ENCODE measurements at places on chromosomes 1 and 21. TPM values are rescaled to one million over a fixed set of nuclear protein-coding genes. Genes with fewer than 3 reads are reported as not detected.

Gene MAP3K21
- total RNA-seq: 0.18 TPM

- DNase-seq: no peak
Measured at GRCh38 chr1:106780066-106780465, 276.4 kb upstream of the PRMT6 start.

Gene KIF17
- total RNA-seq: 4.5 TPM

DNA sequence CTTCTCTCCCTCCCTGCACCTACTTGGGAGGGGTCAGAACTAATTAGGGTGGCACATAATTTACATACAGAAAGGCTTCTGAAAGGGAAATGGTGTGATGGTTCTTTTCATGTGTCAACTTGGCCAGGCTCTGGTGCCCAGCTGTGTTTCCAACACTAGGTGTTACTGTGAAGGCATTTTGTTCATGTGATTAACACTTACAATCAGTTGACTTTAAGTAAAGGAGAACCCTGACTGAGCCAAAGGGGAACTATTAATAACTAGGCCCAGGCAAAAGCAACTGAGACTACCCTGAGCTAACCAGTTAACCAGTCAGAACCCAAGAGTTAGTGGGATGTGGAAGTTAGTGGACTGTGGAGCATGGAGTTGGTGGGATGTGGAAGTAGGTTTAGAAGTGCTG lies 114.9 kb downstream of the SEC16B start:
- no peak for DNase-seq

DNA sequence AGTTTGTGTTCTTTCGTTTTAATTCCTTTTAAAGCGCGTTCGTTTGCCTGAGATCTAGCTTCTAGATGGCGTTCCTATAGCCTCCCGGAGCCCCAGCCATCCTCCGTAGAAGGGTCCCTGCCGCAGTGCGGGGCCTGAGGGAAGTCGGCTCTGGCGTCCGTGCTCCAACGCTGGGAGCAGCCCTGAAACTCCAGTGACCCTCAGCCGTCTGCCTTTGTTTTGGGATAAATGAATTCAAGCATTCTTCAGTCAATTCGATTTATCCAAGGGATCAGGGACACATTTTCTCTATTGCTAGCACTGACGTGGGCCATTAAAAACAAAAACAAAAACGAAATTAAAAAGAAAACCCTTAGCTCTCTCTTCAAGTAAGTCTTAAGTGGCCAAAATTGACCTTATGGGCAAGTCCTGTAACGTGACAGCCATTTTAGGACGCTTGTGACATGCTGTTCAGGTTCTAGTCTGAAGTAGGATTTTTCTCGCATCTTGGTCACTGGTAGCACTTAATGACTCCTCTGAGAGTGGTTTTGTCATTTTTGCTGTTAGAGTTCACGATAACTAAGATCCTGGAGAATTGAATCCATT lies 742 bp upstream of the HSPA13 start:
- peak; percentile 5 for DNase-seq

Gene EXTL2
- 27.6 TPM for total RNA-seq

GRCh38 chr1:206864939-206865671 lies at the start of gene IL20:
TSS of gene IL20 (plus strand) at chr1:206865623. CDS start at chr1:206865853, 230 bp downstream.
- DNase-seq: peak; percentile 80

GRCh38 chr1:201937624-201938213 lies 8.6 kb downstream of the LMOD1 start:
- DNase-seq: peak; percentile 93

DNA sequence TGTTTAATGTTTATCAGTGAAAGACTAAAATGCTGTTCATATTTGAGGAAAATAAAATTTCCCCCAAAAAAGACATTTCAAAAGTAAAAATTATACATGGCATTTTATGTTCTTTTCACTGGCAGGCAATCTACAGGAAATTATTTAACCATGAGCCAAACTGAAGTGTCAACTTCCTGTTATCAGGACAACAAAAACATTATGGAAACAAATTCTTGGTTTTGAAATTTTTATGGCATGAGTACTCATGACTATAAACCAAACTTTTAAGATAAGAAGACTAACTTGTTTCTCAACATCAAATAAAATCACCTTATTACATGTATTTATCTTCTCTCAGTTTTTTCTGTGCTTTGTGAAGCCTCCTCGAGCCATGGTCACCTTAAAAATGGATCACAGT lies 698.6 kb downstream of the LTN1 start:
- DNase-seq: peak; percentile 72

Gene LAMTOR2
- total RNA-seq: 50.0 TPM

- DNase-seq: peak; percentile 71
Measured at GRCh38 chr1:112540226-112540794, 31.5 kb downstream of the WNT2B start.

DNA sequence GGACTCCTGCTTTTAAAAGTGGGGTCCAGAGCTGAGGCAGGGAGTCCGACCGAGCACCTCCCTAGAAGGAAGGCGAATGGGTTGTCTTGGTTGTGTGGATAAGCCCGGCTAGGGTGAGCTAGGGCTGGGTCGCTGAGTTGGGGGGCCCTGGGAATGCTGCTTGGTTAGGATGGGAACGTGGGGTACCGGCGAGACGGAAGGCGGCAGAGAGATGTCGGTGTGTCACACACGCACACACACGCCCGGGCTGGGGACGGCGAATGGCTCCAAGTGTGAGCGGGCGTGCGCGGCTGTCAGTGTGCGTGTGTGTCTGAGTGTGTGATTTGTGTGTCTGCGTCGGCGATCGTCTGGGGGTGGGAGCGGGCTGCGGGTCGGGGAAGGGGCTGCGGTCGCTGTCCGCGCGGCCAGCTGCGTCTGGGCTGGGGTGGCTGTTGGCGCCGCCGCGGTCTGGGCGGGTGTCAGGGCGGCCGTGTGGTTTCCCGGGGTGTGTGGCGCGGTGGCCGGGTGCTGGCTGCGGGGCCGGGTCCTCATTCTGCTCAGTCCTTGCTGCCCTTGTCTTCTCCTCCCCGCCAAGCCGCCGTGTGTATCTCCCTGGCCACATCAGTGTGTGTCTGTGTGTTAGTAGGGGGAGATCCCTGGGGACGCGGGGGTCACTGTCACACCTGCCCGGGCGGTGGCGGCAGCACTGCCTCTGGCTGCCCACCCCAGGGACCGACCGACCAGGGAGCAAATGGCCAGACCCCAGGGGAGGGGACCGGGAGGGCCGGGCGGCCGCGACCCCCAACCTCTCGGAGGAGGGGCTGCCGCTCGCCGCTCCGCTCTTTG lies 1.1 kb downstream of the EFNA3 start:
- DNase-seq: no peak

Gene PHACTR4
- 7.5 TPM for total RNA-seq

GRCh38 chr1:67755160-67755559 lies 70.2 kb downstream of the GADD45A start:
- no peak for DNase-seq

DNA sequence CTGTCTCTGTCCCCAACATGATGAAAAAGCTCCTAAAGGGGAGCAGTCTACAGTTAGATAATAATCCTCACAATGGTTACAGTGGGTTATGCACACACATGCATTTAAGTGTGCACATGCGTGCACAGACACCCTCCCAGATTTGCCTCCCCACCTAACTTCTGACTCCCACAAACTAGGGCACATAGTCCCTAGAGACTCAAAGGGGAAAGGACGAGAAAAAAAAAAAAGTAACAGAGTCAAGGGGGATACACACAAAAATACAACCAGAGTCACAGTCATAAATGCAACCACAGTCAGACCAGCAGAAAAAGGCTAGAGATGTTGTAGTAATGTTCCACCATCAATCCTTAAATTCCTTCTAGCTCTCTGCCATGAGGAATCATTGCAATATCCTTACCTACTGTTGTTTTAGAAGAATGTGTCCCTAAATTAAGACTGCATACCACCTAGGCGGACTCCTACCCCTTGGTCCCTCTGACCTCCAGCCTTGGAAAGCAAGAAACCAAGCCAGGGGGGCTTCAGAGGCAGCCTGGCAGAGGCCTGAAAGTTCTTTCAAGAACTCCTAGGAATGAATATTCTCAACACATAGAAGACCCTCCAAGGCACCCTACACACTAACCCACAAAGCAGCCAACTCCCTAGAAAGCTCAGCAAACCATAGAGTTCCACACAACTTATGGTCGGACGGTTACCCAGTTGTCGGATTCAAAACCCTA lies 1.3 kb downstream of the CRTC2 start:
- no peak for DNase-seq

- peak; percentile 59 for DNase-seq
Measured at GRCh38 chr1:178644308-178645120, 80.5 kb upstream of the RALGPS2 start.

Gene TMEM51
- total RNA-seq: 3.6 TPM

Gene ERICH3
- total RNA-seq: not detected

- peak; percentile 33 for DNase-seq
Measured at GRCh38 chr1:38005195-38006007, at the start of gene FHL3. TSS of gene FHL3 (minus strand) at chr1:38005514. CDS start at chr1:37999412, 6,102 bp downstream.

DNA sequence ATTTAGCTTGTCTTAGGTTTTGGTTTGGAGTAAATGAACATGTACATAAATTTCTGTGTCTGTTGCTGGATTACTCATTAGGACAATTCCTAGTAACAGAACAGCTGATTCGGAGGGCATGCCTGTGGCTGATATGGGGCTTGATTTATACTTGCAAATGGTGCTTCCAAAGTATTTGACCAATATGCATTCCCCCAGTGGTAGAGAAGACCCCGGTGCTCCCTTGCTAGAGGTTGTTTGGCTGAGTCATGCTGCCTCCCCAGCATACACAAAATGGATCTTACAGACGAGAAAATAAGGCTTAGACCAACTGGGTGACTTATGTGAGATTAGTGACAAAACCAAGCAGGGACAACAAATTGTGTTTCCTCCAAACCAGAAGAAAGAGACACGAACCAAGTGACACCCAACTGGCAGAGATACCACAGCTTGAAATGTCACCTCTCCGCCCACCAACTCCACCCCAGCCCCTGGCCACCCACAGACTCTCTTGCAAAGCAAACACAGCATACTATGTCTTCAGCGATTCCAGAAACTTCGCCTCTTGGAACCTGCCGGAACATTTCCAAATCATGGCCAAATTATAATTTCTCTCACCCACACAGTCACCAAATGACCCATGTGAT lies 75.9 kb upstream of the ETS2 start:
- DNase-seq: peak; percentile 9

DNA sequence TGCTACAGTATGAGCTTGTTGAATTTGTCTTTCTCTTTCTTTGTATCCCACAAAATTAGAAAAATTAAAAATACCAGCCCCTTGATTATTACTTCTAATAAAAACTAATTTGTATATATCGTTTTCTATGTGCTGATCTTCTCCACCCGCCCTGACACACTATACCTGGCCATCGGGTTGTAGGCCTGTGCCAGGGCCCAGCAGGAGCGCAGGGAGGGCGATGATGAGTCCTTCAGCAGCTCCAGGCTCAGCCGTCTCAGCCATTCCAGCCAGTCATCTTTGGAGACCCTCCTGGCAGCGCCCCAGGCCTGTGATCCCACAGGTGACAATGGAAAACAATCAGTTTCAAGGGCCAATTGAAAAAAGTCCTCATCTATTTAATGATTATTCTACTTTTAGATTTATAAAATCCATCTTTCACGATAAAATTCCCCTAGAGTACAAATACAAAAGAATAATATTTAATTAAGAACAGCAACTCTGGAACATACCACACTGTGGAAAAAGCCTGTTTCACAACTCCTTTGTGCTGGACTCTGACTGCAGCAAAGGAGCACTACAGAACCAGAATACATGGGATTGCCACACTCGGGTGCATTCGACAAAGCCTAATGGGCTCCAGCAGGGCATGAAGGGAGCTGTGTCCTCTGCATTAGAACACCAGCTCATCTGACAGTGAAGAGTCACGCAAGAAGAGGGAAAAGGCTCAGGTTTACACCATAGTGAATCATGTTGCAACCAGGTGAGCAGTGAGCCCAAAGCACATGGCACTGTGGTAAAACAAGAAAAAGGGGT lies 15.4 kb downstream of the ANGPTL7 start:
- no peak for DNase-seq

GRCh38 chr1:244077473-244078220 lies 26.6 kb downstream of the ZBTB18 start:
- no peak for DNase-seq

DNA sequence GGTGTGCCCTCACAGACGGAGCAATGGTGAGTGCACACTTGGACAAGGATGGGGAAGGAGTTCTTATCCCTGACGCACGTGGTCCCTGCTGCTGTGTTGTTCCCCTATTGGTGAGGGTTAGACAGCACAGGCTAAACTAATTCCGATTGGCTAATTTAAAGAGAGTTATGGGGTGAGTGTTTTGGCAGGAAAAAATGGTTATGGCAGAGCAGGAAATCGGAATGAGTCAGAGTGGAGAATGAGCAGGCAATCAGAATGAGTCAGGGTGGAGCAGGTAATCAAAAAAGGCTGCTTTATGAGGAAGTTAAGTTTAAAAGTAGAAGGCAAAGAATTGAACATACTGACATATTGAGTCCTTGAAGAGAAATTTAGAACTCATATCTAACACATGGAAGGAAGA lies 100.5 kb downstream of the NGF start:
- DNase-seq: peak; percentile 69

DNA sequence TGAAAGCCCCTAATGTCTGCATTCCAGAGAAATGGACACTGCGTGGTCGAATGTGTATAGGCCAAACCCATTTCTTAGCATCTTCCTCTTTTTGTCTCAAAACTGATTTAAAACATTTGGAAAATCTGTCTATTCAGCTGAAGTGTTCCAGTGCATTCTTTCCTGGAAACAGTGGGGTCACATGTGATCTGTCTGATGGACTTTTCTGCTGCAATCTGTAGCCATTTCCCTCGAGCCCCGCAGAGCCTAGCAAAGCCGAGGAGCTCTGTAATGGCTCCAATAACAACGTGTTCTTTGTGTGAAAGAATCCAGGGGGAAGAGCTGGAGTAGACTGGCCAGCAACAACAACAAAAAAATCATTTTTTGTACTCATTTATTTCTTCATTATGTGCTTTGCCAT lies 329.3 kb downstream of the BARHL2 start:
- no peak for DNase-seq

DNA sequence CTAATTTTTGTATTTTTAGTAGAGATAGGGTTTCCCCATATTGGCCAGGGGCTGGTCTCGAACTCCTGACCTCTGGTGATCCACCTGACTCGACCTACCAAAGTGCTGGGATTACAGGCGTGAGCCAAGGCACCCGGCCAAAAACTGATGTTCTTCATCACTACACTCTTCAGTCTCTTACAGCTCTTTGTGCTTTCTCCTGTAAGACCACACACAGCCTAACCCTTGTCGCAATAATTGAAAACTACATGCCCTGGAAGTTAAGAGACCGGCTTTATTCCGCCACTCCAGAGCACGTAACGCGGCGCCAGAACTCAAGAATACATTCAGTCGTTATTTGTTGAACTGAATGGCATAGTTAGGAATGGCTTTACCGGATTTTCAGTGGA lies 552 bp downstream of the GPATCH4 start:
- DNase-seq: no peak

Gene SNIP1
- total RNA-seq: 11.3 TPM

- DNase-seq: no peak
Measured at GRCh38 chr1:84724128-84724860, 34.0 kb upstream of the SSX2IP start.

Gene GJB5
- not detected for total RNA-seq

- no peak for DNase-seq
Measured at GRCh38 chr1:45001011-45001481, 10.1 kb downstream of the HECTD3 start.

DNA sequence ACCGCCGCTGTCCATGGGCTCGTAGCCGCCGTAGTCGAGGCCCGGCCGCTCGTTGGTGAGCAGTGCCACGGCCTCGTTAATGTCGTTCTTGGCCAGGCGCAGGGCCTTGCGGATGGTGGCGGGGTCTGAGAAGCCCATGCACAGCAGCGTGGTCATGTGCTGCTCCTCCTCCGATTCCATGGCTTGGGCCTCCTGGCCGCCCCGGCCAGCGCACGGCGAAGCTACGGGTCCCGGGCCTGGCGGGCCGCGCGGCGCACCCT lies 300 bp downstream of the USP24 start:
- peak; percentile 49 for DNase-seq

- peak; percentile 92 for DNase-seq
Measured at GRCh38 chr1:211037095-211037494, 96.9 kb downstream of the KCNH1 start.
